ENCODE measurements at places on chromosomes 6 and 20.
A peak's percentile ranks its signal among the peaks of the same experiment; 100 is the strongest.

DNA sequence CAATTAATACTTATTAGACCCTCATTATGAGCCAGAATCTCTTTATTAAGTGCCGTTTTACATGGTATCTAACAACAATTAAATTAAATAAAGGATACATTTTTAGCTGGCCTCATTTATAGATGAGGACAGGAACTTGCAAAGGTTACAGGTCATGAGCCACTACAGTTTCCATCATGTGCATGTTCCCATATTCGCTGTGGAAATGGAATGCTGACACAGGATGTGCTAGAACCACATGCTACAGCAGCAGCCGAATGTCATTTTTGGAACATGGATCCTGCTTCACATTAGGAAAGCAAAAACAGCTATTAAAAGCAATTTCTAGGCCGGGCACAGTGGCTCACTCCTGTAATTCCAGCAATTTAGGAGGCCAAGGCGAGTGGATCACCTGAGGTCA, 5.9 kb downstream of the SLC18B1 start:
- no peak for DNase-seq

DNA sequence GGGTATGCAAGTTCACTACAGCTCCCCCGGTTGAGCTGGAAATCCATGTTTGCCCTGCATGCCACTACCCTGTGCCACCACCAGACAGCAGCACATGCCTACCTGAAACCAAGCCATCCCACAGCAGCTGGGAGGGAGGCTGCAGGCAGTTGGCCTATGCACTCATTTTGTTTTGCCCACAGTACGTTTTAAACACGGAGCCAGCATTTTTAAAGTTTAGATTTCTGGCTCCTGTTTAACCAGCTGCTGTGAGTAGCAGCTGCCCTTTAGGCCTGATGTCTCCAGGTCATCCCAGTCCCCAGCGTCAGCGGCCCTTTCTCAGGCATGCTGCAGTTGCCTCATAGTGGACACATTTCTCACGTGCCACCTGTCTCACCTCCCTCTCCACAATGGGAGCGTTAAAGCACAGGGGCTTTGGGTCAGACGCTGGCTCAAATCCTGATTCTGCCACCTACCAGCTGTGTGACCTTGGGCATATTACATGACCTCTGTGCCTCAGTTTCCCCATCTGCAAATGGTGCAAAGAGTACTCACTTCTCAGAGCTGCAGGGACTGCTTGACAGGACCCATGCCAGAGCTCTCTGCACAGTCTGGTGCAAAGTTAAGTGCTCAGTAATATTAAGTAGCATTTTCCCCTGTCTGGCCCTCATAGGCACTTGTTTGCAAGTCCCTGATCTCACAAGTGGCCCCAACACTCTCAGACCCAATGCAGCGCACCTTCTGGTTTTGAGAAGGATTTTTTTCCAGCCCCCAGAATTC, 8.2 kb upstream of the UBE2V1 start:
- DNase-seq, result peak; percentile 80

DNA sequence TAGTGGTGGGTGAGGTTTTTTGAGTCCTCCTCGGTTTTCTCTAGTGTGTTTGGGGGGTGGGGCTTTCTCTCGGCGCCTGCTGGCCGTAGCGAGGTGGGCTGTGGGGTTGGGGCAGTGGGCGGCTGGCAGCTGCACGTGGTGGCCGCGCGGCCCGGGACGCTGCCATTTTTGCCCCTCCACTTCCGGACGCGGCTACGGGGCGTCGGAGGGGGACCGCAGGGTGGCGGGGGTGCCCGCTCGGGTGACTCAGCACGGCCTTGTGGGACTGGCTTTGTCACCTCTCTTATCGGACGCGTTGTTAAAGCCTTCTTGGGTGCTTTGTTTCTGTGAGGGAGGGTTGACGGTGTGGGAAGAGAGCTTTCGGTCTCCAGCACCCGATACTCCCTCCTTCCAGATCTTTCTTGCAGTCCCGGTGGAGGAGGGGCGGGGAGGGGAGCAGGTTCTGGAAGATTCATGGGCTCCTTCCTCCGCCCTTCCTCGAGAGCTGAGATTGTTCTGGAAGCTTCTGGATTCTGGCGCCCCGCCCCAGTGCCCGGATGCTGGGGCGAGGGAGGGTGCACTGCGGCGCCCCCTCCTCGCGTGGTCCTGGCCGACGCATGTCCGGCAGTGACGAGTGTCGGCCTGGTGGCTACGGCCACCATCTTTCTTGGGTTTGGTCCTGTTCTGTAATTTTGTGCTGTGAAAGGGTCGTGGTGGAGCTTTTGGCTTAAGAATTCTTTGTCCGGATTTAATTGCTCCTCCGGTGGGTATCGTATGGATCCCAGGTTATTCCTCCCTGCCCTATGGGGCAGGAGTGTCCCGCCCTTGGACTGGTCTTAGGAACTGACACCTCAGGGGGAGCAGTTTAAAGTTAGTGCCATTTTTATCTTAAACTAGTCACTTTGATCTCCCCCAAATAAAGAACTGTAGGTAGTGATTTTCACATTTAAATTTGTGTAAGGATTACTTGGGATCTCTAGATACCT, 719 bp downstream of the HSP90AB1 start:
- peak; percentile 70 for DNase-seq

DNA sequence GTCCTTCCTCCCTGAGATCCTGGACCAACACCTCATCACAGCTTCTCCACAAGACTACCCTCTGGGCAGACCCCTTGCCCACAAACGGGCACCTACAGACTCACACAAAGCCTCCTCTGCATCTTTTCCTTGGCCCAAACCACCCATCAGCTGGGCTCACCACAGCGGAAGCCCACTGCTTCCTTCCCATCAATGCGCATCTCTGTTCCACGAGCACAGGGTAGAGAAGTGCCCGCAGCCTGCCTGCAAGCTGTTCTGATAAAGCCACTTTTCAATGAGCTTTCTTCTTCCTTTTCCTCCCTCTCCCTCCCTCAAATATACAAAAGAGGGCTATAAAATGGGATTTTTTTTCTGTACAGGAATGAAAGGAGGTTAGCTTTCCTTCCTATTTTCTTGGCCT, 111.2 kb downstream of the NFATC2 start:
- no peak for DNase-seq

- DNase-seq, result no peak
Measured at GRCh38 chr20:38342216-38342615, 4.1 kb upstream of the LBP start.
